ENCODE measurements at places on chromosomes 12 and 14. TPM values are rescaled to one million over a fixed set of nuclear protein-coding genes. Genes with fewer than 3 reads are reported as not detected.
A peak's percentile ranks its signal among the peaks of the same experiment; 100 is the strongest.

Gene IAPP
- total RNA-seq: not detected

Gene A2M
- total RNA-seq: 0.28 TPM

Gene CYP27B1
- total RNA-seq: 1.6 TPM

Gene RNASE7
- total RNA-seq: not detected

Gene DDX23
- total RNA-seq: 86.3 TPM

Gene RNASE3
- not detected for total RNA-seq

Gene C12orf56
- not detected for total RNA-seq

Gene FGF6
- total RNA-seq: not detected

- no peak overlapping the region for H3K27ac ChIP-seq
- H3K36me3 ChIP-seq: no peaks in the 10 kb centered on the region
- no peak for DNase-seq
- no peaks in the 10 kb centered on the region for H3K4me1 ChIP-seq
- H3K27me3 ChIP-seq: no peaks in the 10 kb centered on the region
Observed at GRCh38 chr14:57960946-57961785, 95.3 kb upstream of the SLC35F4 start.

- no peaks in the 10 kb centered on the region for H3K36me3 ChIP-seq
- peaks cover 11% of the 10 kb centered on the region for H3K27me3 ChIP-seq
- H3K4me3 ChIP-seq: no peak overlapping the region
- DNase-seq: no peak
- no peaks in the 10 kb centered on the region for H3K4me1 ChIP-seq
Observed at GRCh38 chr12:98799822-98800221, 154.7 kb downstream of the APAF1 start.

DNA sequence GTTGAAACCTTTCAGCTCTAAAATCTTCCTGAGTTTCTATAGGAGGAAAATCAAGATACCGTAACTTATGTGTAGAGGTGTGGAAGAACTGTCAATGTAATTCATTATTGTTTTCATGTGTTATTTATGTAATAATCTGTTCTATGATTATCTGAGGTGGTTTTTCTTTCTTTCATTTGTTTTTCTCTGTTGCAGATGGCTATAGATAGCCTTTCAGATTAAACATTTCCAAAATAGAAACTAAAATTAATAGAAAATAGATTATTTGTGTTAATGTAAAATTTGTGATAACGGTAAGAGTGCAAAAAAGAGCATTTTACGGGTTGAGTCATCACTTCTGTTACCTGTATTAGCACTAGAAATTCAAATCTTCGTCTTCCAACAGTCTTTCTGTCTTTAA lies 128.8 kb downstream of the SYNE2 start:
- no peaks in the 10 kb centered on the region for H3K36me3 ChIP-seq
- DNase-seq: no peak
- no peak overlapping the region for H3K4me3 ChIP-seq
- no peak overlapping the region for H3K27ac ChIP-seq
- H3K27me3 ChIP-seq: no peaks in the 10 kb centered on the region
- no peaks in the 10 kb centered on the region for H3K4me1 ChIP-seq

- no peak overlapping the region for H3K4me3 ChIP-seq
- H3K27me3 ChIP-seq: peaks cover 10% of the 10 kb centered on the region
- no peak for DNase-seq
- no peaks in the 10 kb centered on the region for H3K36me3 ChIP-seq
- no peak overlapping the region for H3K27ac ChIP-seq
- no peaks in the 10 kb centered on the region for H3K4me1 ChIP-seq
Observed at GRCh38 chr12:110858848-110859247, 12.1 kb downstream of the CCDC63 start.

- DNase-seq: no peak
- H3K4me3 ChIP-seq: no peak overlapping the region
- peaks cover 23% of the 10 kb centered on the region for H3K4me1 ChIP-seq
- no peaks in the 10 kb centered on the region for H3K27me3 ChIP-seq
- no peaks in the 10 kb centered on the region for H3K36me3 ChIP-seq
- H3K27ac ChIP-seq: no peak overlapping the region
Observed at GRCh38 chr14:72856530-72857266, 37.2 kb downstream of the DPF3 start.

DNA sequence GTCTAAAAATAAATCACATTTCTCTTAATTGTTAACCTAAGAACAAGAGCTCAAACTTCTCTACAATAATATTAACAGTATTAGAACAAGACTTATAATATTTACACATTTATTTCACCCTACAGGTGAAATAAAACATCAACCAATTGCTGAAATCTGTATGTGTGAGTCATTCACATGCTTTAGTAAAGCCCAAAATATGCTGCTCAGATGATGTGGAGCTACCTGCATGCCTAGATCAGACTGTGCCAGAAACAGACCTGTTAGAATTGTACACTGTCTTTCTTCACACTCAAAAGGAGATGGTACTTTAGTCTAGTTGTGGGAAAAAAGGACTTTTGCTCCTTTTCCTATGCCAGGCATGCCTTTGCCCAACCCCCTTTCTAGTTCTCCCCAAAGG lies 54.7 kb downstream of the RPS6KA5 start:
- no peak for DNase-seq
- H3K4me3 ChIP-seq: no peak overlapping the region
- no peak overlapping the region for H3K27ac ChIP-seq
- peaks cover 2% of the 10 kb centered on the region for H3K27me3 ChIP-seq

DNA sequence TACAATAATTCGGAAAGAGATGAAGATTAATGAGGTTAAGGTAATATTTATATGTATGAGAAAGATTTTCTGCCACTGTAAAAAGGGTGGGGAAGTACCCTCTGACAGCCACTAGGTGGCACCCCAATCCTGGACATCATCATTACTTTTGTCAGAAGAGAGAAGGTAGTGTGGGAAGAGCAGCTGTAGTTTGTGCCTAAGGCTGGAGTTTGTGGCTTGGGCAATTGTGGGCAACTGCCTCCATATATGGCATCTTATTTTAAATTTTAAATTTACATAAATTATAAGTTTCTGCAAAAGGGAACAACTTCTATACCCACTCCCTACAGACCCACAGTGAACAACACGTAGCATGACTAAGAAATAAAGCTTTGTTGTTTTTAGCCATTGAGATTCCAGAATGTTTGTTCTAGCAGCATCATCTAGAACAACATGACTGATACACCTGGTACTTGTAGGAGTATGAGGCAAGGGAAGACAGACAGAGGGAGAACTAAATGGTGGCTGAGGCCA lies 34.4 kb upstream of the SYCP3 start:
- H3K27ac ChIP-seq: no peak overlapping the region
- H3K27me3 ChIP-seq: no peaks in the 10 kb centered on the region
- peak; percentile 57 for DNase-seq
- no peak overlapping the region for H3K4me3 ChIP-seq
- no peaks in the 10 kb centered on the region for H3K36me3 ChIP-seq

GRCh38 chr14:57171363-57171762 lies 97.3 kb downstream of the EXOC5 start:
- no peak overlapping the region for H3K4me3 ChIP-seq
- no peak for DNase-seq
- no peak overlapping the region for H3K27ac ChIP-seq
- peaks cover 8% of the 10 kb centered on the region for H3K27me3 ChIP-seq
- no peaks in the 10 kb centered on the region for H3K36me3 ChIP-seq

DNA sequence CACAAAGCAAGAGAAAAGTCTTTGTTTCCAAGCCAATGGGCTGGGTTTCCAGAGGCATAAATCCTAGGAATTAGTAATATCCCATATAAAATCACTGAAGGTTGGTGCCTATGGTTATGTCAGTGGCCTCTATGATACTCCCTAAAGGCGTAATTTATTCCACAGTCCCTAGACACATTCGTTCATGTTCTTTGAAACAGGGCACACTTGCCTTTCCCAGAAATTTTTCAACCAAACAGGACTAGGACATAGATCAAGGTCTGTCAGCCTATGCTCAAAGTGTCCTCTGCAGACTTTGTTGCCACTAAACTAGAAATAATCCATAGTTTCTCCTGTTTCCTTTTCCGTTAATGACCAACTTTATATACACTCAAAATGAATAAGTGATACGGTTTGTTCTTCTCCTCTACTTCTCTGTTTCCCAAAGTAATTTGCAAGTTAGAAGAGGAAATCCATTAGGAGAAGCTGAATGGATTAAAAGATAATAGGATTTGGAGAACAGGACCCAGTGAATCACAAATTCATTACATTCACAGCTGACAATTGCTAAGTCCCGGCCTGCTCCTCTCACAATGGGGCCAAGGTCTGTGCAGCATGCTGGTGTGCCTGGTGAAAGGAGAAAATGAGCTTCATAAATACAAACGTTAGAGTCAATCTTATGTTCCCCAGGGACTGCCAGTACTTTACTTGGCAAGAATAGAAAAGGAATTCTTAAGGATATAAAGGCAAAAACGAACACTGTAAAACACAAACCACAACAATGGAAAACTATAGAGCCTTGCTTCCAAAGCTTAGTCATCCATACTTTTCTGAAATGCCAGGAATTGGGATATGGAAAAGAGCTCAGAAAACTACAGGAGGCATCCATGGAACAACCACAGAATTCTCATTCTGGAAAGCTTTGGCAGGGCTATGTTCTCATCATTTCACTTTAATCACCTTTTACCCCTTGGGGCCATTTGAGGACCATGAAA lies 966.2 kb downstream of the NRXN3 start:
- no peak overlapping the region for H3K27ac ChIP-seq
- H3K36me3 ChIP-seq: no peaks in the 10 kb centered on the region
- DNase-seq: no peak

GRCh38 chr12:102993537-102993936 lies 36.1 kb downstream of the ASCL1 start:
- no peak for DNase-seq
- no peak overlapping the region for H3K4me3 ChIP-seq
- no peaks in the 10 kb centered on the region for H3K4me1 ChIP-seq
- H3K36me3 ChIP-seq: 0 out of 2 replicates have a peak, but pooled peaks cover 4% of the 10 kb centered on the region
- H3K27ac ChIP-seq: no peak overlapping the region

DNA sequence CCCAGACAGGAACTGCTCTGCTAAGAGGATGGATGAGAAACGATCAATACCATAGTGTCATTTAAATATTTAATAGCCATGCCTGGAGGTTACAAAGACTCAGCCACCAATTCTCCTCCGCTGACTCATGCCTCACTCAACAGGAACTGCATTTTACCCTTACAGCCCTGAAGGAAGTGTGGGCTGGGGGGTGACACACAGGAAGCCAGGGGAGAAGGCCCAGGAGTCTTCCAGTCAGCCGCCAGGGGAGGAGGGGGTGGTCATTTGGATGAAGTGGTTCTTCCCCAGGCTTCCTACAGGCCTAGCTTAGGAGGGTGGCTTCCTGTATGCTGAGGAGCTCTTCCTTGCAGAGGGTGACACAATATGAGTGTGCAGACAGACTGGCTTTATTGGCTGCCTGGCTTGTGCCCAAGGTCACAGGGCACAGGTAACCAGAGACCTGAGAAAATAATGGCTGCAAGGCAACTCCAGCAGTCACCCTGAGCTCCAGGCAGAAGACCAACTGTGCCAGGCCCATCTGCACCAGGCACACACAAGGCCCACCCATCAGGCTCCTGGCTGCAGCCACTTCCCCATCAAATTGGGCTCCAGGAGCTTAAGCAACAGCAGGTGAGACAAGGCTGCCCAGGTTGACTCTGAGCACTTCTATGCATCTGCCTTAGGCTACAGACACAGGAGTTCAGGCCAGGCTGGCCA lies 30.6 kb upstream of the RPLP0 start:
- peak overlapping the region; percentile 97 for H3K27ac ChIP-seq
- DNase-seq: peak; percentile 97
- H3K4me1 ChIP-seq: peaks cover 100% of the 10 kb centered on the region

DNA sequence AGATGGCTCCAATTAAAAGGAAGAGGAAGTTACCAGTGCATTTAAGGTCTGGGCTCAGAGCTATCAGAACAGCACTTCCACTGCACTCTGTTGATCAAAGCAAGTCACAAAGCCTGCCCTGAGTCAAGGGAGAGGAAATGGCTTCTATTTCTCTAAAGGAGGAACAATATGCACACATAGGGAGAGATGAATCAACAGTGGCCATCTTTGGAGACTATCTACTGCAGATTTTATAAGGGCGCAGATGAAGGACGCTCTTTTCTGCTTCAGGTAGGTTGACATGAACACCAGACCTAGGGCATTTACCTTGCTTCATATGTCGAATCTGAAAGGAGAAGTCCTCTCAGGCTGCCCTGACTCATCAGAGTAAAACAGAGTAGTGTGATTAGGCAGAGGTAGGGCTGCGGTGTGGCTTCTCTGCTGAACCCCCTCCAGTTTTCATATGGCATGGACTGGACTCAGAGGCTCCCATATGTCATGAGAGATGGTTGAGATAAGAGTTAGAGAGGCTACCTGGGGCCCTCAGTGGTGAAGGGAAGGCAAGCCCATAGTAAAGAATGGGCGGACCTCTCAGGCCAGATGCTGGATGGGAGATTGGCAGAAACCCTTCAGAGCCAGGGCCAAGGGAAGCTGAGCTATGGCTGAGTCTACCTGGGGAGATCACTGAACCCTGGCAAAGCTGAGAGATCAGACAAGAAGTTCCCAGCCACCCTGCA lies 84.4 kb downstream of the ARF6 start:
- no peak overlapping the region for H3K4me3 ChIP-seq
- peak overlapping the region; percentile 59 for H3K27ac ChIP-seq
- H3K4me1 ChIP-seq: peaks cover 74% of the 10 kb centered on the region
- H3K27me3 ChIP-seq: no peaks in the 10 kb centered on the region
- H3K36me3 ChIP-seq: no peaks in the 10 kb centered on the region

GRCh38 chr12:112239881-112240280 lies 114.5 kb downstream of the TRAFD1 start:
- DNase-seq: no peak
- peaks cover 2% of the 10 kb centered on the region for H3K27me3 ChIP-seq
- H3K4me1 ChIP-seq: peaks cover 14% of the 10 kb centered on the region
- H3K27ac ChIP-seq: no peak overlapping the region

DNA sequence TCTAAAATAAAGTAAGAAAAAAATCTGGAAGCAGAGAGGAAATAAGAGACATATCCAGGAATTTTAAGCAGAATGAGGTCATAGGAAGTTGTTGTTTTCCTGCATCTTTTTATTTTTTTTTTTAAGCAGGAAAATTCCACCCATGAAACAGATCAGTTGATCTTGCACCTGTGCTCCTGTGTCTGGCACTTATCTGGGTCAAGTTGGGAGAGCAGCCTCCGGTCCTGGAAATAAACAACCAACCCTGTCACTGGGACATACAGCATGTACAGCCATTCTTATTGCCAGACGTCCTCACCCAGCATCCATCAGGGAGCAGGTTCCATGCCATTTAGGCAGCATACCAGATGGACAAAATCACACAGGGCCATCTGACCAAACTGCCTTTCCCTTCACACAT lies 266.0 kb upstream of the BTG1 start:
- H3K36me3 ChIP-seq: no peaks in the 10 kb centered on the region
- H3K27me3 ChIP-seq: no peaks in the 10 kb centered on the region
- no peak overlapping the region for H3K27ac ChIP-seq
- no peak for DNase-seq
- H3K4me3 ChIP-seq: no peak overlapping the region

GRCh38 chr14:92950773-92951172 lies 27.8 kb downstream of the CHGA start:
- H3K4me3 ChIP-seq: no peak overlapping the region
- no peaks in the 10 kb centered on the region for H3K4me1 ChIP-seq
- H3K27ac ChIP-seq: no peak overlapping the region

DNA sequence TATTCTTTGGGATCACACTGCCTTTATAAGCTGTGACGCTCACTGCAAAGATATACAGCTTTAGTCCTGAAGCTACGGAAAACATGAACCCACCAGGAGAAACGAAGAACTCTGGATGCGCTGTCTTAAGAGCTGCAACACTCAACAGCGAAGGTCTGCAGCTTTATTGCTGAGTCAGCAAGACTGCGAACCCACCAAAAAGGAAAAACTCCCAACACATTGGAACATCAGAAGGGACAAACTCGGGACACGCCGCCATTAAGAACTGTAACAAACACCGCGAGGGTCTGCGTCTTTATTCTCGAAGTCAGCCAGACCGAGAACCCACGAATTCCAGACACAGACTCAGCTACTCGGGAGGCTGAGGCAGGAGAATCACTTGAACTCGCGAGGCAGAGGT lies 9.2 kb upstream of the VWF start:
- no peak for DNase-seq
- H3K27me3 ChIP-seq: peaks cover 6% of the 10 kb centered on the region
- H3K27ac ChIP-seq: no peak overlapping the region
- no peak overlapping the region for H3K4me3 ChIP-seq
- H3K36me3 ChIP-seq: peaks cover 13% of the 10 kb centered on the region

All from HFFc6 (cell line).